Midbrain (tissue), 1 donor: ENCODE measurements at places on chromosomes 1 and 21.

DNA sequence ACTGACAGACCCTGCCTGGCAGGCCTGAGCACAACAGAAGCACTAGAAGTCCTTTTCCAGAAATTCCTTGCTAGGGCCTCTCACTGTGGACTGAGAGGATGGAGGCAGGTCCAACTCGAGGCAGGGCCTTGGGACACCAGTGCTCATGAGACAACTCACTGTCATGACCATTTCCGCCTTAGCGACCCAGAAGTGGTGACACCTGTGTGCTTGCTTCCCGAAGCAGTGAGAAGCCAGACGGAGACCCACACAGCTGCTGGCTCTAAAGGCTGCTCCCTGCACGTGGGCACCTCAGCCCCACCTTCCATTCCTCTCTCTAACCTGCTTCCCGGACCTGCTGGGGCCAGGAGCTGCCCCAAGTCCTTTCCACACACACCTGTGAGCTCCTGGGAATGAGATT lies 33.0 kb downstream of the KCNC4 start:
- no peak for DNase-seq

GRCh38 chr1:234911787-234912186 lies 216.8 kb downstream of the TOMM20 start:
- DNase-seq, result no peak

DNA sequence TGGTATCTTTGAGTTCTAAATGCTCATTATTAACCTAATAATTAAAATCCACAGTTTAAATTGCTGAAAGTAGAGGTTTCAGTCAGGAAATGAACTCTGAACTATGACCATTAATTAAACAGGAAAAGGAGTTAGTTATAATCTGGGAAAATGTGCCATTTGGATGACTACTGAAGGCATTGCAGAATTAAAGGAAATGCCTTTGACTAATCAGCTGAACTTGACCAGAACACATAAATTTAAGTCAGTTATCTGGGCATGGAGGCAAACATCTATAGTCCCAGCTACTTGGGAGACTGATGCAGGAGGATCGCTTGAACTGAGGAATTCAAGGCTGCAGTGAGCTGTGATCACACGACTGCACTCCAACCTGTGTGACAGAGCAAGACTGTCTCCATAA lies 31.9 kb downstream of the SLC44A5 start:
- no peak for DNase-seq

GRCh38 chr1:181651276-181651675 lies 168.0 kb downstream of the CACNA1E start:
- DNase-seq, result no peak

GRCh38 chr1:202018468-202019234 lies 8.3 kb downstream of the ELF3 start:
- no peak for DNase-seq
